ENCODE measurements at places on chromosomes 5 and 9.

- no peak for DNase-seq
Measured at GRCh38 chr9:91873637-91874051, 76.4 kb downstream of the ROR2 start.

GRCh38 chr9:32590898-32591297 lies 17.9 kb upstream of the NDUFB6 start:
- DNase-seq: no peak

GRCh38 chr9:125428902-125429467 lies 167.4 kb downstream of the GAPVD1 start:
- no peak for DNase-seq

DNA sequence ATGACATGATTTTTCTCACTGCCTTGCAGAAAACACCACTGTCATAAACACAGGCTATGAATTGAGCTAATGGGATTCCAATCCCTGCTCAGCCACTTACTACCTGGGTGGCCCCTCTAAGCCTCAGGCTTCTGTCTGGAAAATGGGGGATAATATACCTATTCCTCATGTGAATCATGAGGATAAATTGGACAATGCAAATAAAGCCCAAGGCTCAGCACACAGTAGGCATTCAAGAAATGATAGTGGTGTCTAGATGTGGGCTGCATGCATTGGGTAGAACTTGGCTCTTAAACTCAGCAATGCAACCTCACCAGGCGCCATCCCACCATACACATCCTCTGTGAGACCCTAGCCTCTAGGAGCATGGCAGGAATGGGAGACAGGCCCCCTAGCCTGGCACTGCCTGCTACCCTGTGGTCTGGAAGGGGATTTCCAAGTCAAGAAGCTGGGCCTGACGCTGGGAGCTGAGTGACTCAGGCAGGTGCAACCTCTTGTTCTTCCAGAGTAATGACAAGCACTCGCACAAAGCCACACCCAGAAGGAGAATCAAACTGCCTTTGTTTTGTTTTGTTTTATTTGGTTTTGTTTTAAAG lies 2.3 kb upstream of the TNIP1 start:
- no peak for DNase-seq

DNA sequence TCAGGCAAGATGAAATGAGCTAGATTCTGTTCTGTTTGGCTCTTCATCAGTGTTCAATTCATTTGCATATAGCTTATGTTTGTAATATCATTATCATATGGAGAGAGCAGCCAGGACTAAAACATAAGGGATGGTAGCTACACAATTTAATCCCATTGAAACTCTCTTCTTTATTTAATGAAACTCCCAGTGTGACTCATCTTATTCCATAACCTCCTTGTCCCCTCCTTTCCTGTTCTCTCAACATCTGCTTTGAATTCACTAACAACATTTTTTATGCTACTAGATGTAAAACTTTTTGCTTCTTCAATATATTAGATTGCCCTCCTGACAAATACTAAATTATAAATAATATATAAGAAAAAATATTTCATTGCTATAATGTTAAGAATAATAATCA lies 1823.4 kb downstream of the MAT2B start:
- DNase-seq: no peak

- no peak for DNase-seq
Measured at GRCh38 chr5:138339091-138339456, 1.0 kb downstream of the FAM53C start.

DNA sequence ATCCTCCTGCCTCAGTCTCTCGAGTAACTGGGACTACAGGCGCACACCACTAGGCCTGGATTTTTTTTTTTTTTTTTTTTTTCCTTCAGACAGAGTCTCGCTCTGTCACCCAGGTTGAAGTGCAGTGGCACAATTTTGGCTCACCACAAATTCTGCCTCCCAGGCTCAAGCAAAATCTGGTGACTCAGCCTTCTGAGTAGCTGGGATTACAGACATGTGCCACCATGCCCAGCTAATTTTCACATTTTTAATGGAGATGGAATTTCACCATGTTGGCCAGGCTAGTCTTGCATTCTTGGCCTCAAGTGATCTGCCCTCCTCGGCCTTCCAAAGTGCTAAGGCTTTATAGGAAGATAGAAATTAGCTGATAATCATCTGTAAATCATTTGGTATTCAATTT lies 43.9 kb downstream of the NSA2 start:
- peak; percentile 9 for DNase-seq

DNA sequence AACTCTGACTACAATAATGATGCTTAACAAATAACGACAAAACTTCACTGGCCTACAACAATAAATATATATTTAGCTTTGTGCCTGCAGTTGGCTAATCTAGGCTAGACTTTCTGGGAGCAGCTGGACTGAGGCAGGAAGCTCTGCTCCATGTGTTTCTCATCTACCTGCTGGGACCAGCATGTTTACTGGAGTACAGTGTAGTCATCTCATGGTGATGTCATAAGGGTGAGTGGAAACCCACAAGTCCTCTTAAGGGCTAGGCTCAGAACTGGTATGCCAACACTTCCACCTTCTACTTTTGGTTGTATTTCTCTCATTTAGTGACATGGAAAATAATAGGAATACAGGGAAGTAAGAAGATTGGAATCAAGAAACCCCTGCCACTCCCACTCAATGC lies 85.7 kb upstream of the NIPBL start:
- no peak for DNase-seq

DNA sequence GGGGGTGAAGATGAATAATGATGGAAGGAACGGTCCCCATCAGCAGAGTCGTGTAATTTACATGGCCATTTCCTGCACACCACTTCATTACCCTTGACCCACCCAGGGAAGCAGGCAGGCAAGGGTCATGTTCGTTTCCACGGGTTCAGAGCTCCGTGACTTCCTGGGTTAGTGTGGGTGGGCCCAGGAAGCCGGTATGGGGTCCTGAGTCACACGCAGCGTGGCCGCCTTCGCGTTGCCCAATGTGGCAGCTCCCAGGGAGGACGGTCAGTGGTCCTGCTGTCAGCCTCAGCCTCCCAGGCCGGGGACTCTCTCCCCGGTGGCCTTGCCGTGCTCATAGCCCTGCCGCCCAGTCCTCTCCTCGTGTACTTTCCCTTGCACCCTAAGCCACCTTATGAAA lies 5.1 kb upstream of the TERT start:
- no peak for DNase-seq

DNA sequence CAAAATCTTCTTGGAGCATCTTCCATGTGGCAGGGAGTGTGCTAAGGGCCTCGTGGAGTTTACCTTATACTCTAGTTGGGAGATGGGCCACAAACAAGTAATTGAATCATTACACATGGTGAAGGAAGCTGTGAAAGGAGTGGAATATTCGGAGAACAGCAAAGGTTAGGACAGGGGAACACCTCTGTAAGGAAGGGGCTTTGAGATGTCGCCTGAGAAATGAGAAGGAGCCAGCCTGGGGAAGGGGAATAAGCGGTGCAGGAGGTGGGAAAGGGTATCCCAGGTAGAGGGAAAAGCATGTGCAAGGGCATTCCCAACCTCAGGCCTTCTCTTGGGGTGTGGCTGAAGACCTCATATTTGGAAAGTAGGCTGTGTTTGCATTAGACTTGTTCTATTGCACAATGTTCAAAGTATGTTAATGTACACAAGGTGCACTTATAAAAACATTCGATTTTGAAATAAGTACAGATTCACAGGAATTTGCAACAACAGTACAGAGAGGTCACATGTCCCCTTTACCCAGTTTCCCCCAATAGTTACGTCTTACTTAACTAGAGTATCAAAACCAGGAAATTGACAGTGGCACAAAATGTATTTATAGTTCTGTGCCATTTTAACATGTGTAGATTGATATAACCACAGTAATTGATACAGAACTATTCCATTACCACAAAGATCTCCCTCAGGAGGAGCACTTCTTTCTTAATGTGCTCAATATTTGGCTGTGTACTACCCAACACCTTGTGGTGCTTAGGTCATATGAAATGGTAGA lies 2.4 kb upstream of the STOM start:
- DNase-seq: no peak

GRCh38 chr5:150311015-150311692 lies 8.4 kb upstream of the ARSI start:
- no peak for DNase-seq

- DNase-seq: no peak
Measured at GRCh38 chr5:132056610-132057497, 3.6 kb upstream of the IL3 start.

DNA sequence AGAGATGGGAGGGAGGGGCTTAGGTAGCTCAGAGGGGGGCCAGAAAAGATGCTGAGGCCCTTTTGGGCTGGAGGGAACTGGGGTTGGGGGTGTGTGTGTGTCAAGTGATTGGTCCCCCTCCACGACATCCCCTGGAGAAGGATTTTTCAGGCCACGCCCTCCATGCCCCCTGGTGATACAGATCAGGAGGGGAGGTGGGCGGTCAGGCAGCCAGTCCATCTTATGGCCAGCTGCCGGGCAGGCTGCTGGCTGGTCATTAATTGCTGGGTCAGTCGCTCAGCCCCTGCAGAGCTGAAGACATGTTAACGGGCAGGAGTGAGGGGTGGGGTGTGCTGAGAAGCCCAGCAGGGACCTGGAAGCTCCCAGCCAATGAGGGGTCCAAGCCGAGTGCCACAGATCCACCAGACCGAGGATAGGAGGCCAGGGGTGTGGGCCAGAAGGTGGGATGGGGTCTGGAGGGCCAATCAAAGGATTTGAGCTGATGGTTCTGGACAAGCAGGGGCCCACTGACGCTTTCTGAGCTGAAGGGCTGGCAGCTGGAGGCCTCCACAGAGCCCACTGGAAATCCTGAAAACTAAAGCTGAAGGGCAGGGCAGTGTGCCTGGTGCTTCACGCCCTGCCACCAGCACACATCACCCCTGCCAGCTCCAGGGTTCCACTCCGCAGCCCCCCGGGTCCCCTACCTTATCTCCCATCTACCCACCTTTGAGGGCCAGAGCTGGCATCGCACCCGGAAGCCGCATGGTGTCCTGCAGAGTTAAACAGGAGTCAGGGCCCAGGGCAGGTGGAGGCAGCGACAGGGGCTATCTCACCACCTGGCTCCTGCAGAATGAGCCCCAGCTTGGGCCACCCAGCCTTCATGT lies 19.1 kb downstream of the PDGFRB start:
- DNase-seq: no peak

GRCh38 chr5:122947772-122948171 lies 88.8 kb downstream of the PPIC start:
- DNase-seq: no peak

- no peak for DNase-seq
Measured at GRCh38 chr9:79684711-79685575, 113.2 kb downstream of the TLE4 start.

DNA sequence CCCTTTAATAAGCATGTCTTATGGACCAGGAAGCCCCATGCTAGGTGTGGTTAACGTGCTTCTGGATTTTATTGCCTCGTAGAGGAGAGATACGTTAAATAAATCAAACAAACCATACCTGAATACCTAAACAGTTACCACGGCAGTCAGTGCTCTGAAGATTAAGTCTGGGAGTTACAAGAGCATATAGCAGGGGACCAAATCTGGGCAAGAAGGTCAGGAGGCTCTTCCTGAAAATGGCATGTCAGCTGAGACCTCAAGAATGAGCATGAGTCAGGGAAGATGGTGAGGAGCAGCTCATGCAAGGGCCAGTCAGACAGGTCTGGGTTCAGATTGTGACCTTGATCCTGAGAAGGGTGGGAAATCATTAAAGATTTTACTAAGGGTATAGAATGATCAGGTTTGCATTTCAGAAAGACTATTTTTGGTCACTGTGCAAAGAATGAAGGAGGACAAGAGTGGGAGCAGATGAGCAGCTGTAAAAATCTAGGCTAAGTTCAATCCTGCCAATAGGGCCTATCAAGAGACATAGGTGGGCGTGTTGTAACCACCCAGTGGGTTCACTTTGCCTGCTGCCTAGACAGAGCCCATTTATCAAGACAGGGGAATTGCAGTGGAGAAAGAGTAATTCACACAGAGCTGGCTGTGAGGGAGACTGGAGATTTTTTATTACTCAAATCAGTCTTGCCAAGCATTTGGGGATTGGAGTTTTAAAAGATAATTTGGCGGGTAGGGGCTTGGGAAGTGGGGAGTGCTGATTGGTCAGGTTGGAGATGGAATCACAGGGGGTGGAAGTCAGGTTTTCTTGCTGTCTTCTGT lies 4.8 kb upstream of the ZNF366 start:
- DNase-seq: peak; percentile 14

- DNase-seq: no peak
Measured at GRCh38 chr5:89954916-89955315, 454.6 kb downstream of the CETN3 start.

DNA sequence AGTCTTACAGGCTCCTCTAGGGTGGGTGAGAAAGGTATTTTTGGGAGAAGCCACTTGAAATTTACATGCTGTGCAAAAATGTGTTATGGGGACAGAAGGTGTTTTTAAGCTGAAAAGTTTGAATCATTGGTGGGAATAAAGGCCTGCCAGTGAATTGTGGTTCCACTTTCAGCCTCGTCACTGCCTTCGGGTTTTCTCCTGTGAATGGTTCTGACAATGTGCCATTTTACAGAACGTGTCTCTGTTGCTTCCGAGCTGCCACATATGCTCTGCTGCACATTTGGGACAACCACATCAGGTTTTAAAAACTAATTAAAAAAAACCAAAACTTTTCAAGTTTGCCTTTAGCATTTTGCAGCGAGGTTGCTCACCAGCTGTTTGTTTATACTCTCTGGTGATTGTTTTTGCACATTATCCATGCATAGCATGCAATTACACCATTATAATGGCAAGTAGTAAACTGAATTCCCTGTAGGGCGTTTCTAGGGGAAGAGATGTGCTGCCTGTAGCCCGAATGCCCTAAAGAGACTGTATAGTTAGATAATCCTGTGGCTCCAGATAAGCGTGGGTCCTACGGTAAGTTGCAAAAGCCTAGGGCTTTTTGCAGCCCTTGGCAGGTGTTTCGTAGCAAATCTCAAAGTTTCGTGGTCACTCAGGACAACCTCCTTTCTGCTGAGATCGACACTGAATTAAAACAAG lies 40.1 kb upstream of the SUB1 start:
- no peak for DNase-seq

Data from MV-4-11 (cell line).